ENCODE measurements at places on chromosomes 4 and X.

- no peak for DNase-seq
Observed at GRCh38 chrX:47878198-47878597, 41.5 kb downstream of the ZNF81 start.

GRCh38 chrX:120015145-120016067 lies 62.1 kb downstream of the RHOXF2B start:
- DNase-seq = no peak

DNA sequence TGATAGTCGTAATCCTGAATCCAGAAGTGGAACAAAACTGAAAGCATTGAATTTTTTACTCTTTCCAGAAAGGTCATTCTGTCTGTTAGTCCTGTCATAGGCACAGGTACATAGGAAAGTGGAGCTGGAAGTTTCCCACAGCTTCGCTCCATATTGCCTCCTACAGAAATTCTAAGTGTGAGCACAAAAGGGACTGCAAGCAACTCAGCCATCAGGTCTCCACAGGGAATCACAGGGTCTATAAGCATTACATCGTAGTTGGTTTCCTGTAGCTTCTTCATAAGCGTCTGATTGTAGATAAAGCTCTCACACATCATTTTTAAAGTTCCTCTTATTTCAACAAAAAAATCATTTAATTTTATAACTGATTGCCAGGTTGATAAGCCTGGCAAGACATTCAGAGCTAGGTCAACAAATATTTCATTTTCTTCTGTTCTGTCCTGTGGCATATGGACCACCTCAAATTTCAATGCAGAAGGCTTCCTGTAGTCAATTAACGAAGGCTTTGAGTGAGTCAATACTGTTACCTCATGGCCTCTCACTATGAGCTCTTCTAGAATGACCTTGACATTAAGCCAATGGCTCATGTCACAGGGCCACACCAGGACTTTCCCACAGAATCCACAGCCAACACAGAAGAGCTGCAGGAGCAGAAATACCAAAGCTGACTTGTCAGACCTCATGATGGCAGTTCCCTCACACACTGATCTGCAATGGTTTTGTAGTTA lies at the start of gene UGT2A3:
Gene UGT2A3 (minus strand): TSS at position 727 of the 728 bp plus-strand sequence. CDS start 44 bp downstream, at position 683.
- DNase-seq = no peak

DNA sequence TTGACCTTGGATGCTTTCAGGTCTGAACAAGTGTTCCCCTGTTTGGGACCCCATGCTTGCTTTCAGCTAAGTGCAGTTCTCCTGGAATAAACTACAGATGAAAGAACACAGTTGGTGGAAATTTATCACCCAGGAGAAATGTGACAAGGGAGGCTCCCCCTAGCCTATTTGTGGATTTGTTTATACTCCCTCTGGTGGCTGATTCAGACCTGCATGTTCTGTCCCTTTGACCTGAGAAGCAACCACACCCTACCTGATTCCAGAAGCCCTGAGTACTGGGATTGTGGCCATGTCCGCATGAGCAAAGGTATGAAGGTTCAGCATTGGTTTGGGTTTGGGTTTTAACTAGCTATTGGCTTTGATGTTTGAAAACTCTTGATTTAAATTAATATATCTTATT lies 440.9 kb downstream of the MID1IP1 start:
- DNase-seq = no peak

DNA sequence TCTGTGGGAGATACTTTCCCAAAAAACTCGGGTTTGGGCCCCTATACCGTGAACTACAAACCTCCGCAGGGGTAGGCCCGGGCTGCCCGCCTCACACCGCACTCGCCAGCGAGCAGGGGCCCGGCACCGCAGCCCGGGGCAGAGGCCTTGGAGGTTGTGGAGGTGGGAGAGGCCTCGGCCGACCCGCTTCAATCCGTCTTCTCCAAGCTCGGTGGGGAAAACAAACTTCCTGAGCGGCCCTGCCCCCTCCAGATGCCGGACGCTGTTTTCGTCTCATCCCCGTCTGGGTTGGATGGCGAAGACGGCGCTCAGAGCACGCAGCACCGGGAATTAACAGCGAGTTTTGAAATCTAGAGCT lies 442 bp upstream of the MCUB start:
- no peak for DNase-seq

DNA sequence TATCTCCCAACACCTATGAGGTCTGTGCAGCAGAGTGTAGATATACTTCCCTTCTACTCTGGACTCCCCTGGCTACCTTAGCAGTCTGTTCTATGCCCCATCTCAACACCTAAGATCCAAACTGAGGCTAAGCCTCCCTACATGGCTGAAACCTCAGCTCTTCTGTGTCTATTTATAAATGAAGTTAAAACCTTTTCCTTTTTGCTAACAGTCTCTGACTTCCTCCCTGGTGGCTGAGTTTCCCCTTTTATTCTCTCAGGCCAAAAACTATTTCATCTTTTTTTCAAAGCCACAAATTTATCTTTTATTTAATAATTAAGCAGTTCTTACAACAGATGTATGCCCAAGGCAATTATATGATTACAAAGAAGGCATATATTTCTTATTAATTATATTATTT lies 111.8 kb upstream of the STIM2 start:
- DNase-seq = no peak

Measured in stimulated activated CD8-positive, alpha-beta memory T cell treated with anti-CD3 and anti-CD28 coated beads, Interleukin-4, amount 100 ng/mL, for 1 hour (primary cell).